Airway epithelial cell (primary cell): ENCODE measurements at places on chromosomes 1 and 21. TPM values are rescaled to one million over a fixed set of nuclear protein-coding genes. Genes with fewer than 3 reads are reported as not detected.

Gene COL11A1
- 0.07 and 0.42 TPM in 2 replicates for total RNA-seq

Gene FAM177B
- not detected in 2 replicates for total RNA-seq

Gene TTC39A
- total RNA-seq = 9.7 and 12.1 TPM in 2 replicates

Gene LCE2C
- not detected in 2 replicates for total RNA-seq

Gene KIAA1614
- 0.21 and 0.28 TPM in 2 replicates for total RNA-seq

Gene ZYG11B
- total RNA-seq = 12.9 and 22.7 TPM in 2 replicates

Gene PRAMEF5
- not detected in 2 replicates for total RNA-seq

Gene KRTAP26-1
- total RNA-seq = not detected in 2 replicates

Gene SYT14
- not detected in 2 replicates for total RNA-seq

Gene OLIG2
- total RNA-seq = not detected in 2 replicates

Gene EBNA1BP2
- 145 and 162 TPM in 2 replicates for total RNA-seq

Gene NFASC
- 4.0 and 5.4 TPM in 2 replicates for total RNA-seq

Gene ESRRG
- not detected in 2 replicates for total RNA-seq

Gene CHIA
- not detected in 2 replicates for total RNA-seq

Gene S100A1
- not detected in 2 replicates for total RNA-seq

Gene BARHL2
- total RNA-seq = not detected in 2 replicates

Gene OPRD1
- not detected in 2 replicates for total RNA-seq

Gene CEPT1
- 24.8 and 35.0 TPM in 2 replicates for total RNA-seq

Gene SPRR2E
- total RNA-seq = 5.4 and 6.5 TPM in 2 replicates

Gene RBP7
- 0.78 TPM in 1 of 2 replicates, not detected in the other for total RNA-seq

Gene CCDC185
- 0.07 TPM in 1 of 2 replicates, not detected in the other for total RNA-seq

Gene RORC
- 0.05 and 0.35 TPM in 2 replicates for total RNA-seq

Gene SMG5
- total RNA-seq = 40.6 and 40.8 TPM in 2 replicates

Gene FCRL4
- total RNA-seq = not detected in 2 replicates

Gene B3GALT6
- total RNA-seq = 23.6 and 24.7 TPM in 2 replicates

Gene MFSD2A
- 23.6 and 30.8 TPM in 2 replicates for total RNA-seq

Gene PKLR
- total RNA-seq = 0.28 TPM in 1 of 2 replicates, not detected in the other

Gene ADORA3
- total RNA-seq = not detected in 2 replicates

Gene HRNR
- total RNA-seq = under 0.01 TPM in 1 of 2 replicates, not detected in the other

Gene CENPF
- total RNA-seq = 26.4 and 39.8 TPM in 2 replicates

Gene POGK
- total RNA-seq = 16.6 and 18.0 TPM in 2 replicates
